ENCODE measurements at places on chromosomes 6 and 20.

- no peak for DNase-seq
Measured at GRCh38 chr6:2793534-2794151, 28.4 kb downstream of the WRNIP1 start.

DNA sequence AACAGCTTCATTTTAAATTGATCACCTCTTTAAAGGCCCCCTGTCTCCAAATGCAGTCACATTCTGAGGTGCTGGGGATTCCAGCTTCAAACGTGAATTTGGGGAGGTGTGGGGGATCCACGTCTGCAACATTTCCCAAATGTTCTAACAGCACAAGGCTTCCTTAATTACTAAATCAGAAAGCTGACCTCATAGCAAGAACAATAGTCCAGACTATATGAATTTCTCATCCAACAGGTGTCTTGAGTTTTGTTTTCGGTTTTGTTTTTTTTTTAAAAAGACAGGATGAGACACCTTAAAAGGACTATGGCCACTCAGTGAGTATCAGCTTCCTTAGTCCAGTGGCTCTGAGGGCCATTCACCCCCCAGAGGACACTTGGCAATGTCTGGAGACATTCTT is 11.5 kb downstream of the ATP9A start:
- no peak for DNase-seq

GRCh38 chr20:44691424-44692423 is 23.4 kb upstream of the CCN5 start:
- DNase-seq: no peak

DNA sequence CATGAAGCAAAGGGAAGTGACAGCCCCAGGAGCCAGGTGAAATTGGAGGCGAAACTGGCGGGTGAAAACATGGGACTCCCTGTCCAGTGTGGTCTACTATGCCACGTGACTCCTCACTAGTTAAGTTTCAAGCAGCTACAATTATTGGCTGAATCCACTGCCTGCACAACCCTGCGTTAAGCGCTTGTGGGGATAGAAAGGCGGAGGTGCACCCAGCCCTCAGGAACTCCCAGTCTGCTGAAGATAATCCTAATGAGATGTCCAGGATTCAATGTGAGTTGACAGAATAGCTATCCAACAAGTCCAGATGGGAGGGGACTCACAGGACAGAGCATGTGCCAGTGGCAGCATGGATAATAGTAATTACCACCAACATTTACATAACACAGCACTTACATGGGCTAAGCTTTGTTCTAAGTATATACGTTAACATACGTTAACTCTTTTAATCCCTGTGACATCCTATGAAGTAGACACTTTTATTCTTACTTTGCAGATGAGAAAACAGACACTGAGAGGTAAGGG is 1.8 kb downstream of the MOCS1 start:
- DNase-seq: no peak

DNA sequence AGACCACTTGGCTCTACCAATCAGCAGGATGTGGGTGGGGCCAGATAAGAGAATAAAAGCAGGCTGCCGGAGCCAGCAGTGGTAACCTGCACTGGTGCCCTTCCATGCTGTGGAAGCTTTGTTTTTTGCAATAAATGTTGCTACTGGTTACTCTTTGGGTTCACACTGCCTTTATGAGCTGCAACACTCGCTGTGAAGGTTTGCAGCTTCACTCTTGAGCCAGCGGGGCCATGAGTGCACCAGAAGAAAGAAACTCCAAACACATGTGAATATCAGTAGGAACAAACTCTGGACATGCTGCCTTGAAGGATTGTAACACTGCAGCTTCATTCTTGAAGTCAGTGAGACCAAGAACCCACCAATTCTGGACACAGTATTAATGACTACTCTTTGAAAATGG is 89.9 kb upstream of the MBOAT1 start:
- DNase-seq: no peak

- DNase-seq: no peak
Measured at GRCh38 chr6:36915599-36915998, 29.8 kb downstream of the C6orf89 start.

DNA sequence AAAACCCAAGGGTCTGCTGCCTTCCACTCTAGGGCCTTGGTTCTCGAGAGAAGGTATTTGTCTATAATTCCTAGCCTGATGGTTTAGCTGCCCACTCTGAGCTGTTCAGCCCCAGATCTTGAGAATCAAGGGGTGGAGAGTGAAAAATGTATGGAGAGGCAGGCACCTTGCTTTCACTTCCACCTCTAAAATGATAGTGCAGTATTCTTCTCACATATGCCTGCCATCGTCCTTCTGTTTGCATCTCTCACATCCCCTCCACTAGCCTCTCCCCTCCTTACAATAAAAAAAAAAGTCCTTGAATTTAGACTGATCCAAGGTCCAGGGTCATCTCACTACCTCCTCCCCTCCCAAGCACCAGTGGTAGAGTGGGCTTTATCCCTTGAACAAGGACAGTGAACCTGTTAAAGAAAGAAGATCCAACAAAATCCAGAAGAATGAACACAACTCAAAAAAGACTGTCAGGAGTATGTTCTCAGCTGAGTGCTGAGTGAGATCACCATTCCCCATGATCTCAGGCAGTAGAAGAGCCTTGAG is 104.2 kb downstream of the HIVEP1 start:
- no peak for DNase-seq

All from OCI-LY7 (cell line).